ENCODE measurements at places on chromosomes 16 and 17.

DNA sequence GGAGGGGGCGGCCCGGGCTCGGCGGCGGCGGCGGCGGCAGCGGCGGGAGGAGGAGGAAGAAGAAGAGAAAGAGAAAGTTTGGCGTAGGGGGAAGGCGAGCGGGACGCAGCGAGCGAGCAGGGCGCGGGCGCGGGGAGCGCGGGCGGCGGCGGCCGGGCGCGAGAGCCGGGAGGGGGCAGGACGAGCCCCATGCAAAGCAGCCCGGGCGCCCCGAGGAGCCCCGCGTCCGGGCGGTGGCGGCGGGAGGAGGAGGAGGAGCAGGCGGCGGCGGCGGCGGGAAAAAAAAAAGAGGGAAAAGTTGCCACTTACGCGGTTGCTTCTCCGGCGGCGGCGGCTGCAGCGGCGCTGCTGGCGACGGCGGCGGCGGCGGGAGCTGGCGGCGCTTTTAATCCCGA lies 10.3 kb upstream of the ZFHX3 start:
- DNase-seq, result no peak

GRCh38 chr17:40953881-40954280 lies 12.9 kb downstream of the KRT39 start:
- DNase-seq, result no peak

GRCh38 chr16:78094166-78094565 lies 5.3 kb upstream of the WWOX start:
- DNase-seq, result no peak

DNA sequence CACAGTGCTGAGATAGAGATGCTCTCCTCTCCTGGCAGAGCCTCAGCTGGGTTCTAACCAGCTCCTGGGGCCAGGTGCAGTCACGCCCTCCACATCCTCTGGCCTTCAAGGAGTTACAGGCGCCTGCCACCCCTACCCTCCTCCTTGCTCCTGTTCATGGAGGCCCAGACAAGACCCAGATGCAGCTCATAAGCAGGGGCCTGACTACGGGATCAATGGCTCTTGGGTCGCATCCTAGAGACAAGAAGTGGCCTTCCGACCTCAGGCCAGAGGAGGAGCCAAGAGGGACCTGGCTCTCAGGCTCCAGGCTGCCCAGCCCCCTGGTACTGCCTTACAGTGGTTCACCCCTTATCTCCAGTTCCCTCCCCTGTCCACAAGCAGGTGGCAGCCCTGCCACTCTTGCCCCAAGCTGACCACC lies 23.0 kb downstream of the ARHGAP27 start:
- no peak for DNase-seq

- no peak for DNase-seq
Measured at GRCh38 chr17:39200957-39201510, 951 bp downstream of the RPL19 start.
